ENCODE measurements at places on chromosomes 7 and 10. TPM values are rescaled to one million over a fixed set of nuclear protein-coding genes. Genes with fewer than 3 reads are reported as not detected.

TMEM184A gene
- 0.31 TPM for total RNA-seq

MALRD1 gene
- 0.50 TPM for total RNA-seq

STK17A gene
- 31.5 TPM for total RNA-seq

HHEX gene
- 5.6 TPM for total RNA-seq

GPR85 gene
- total RNA-seq, result 1.9 TPM

SPDYE2B gene
- not detected for total RNA-seq

ZNF438 gene
- 13.7 TPM for total RNA-seq

NODAL gene
- total RNA-seq, result not detected

SLC26A5 gene
- 0.16 TPM for total RNA-seq

ENO4 gene
- total RNA-seq, result 0.20 TPM

MYL10 gene
- not detected for total RNA-seq

VSTM2A gene
- total RNA-seq, result not detected

ATOH7 gene
- total RNA-seq, result not detected

BZW2 gene
- total RNA-seq, result 53.5 TPM

SOSTDC1 gene
- not detected for total RNA-seq

Data from gastroesophageal sphincter (tissue), 4 donors.